CD4-positive, alpha-beta T cell treated with Interferon alpha-2 for 1 hour (primary cell): ENCODE measurements at places on chromosomes 3 and 15.

DNA sequence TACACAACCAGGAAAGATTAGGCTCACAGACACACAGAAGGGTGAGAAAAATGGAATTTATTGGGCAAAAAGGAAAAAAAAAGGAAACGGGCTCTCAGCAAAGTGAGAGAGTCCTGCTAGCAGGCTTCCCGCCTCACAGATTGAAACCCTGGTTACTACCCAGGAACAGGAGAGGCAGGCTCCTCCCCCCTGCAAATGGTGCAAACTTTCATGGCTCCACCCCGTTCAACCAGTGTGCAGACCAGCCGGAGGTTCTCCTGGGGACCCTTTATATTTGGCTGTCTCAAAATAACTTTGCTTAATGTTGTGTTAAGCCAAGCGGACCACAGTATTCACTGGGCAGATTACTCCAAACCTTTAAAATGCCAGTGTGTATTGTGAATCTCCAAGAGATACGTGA lies 40.3 kb downstream of the IL1RAP start:
- no peak for DNase-seq

DNA sequence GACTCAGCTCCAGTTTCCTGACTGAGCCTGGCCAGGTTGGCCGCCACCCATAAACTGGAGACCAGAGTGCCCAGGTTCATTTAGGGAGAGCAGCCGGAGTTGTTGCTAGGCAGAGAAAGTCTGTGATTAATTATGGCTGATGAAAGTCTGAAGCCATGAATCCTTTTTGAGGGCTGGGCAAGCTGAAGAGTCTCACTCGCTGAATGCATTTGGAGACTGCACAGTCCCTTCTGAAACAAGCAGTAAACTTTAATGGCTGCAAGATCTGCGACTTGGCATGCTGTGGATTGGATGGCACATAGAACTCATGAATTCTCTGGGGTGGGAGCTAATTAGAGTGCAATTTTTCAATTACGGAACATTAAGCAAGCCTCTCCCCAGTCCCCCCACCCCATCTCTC lies 282.1 kb downstream of the RPLP1 start:
- no peak for DNase-seq

- peak; percentile 87 for DNase-seq
These were observed 63.7 kb downstream of the SLC30A4 start for GRCh38 chr15:45458746-45459403.

DNA sequence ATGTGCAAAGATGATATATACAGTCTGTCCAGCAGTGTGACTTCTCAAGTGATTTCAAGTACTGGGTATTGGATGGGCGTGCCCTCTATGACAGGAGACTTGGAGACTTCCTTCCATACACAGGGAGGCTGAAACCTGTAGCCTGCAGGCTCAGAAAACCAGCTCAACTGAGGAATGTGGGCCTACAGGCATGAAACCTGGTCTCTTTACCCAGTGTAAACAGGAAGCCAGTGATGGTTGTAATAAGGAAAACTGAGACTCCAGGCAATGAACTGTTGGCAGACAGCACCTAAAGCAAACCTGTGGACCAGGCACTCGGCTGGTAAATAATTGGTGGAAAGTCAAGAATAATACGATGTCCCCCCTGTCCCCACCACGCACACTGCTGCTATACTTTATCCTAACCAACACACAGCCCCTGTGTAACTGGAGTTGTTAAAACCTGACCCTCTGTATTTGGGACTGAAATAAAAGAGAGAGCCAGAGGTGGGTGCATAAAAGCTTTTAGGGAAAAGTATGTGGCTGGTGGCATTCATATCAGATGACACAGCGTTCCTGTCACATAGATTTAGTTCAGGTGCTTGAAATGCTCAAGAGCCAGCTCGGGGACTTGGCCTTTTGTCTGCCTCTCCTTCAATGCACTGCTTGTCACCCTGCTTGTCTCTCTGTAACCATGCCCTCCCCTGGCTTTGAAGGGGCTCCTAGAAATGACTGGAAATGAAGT lies 144.7 kb downstream of the TPRG1 start:
- DNase-seq = no peak

DNA sequence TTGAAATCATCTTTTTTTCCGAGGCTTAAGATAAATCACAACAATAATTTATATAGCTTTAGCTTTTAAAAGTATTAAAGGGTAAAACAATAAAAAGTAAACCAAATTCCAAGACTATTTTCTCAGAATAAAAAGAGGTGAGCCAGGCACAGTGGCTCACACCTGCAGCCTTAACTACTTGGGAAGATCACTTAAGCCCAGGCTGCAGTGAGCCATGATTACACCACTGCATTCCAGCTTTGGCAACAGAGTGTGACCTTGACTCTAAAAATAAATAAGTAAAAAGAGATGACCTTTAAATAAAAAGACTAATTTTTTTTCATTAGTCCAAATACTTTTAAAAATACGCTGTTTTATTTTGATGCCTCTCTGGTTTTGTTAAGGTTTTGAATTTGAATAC lies 54.4 kb downstream of the C3orf80 start:
- no peak for DNase-seq

- no peak for DNase-seq
These were observed 108.7 kb downstream of the P2RY1 start for GRCh38 chr3:152943645-152944044.

DNA sequence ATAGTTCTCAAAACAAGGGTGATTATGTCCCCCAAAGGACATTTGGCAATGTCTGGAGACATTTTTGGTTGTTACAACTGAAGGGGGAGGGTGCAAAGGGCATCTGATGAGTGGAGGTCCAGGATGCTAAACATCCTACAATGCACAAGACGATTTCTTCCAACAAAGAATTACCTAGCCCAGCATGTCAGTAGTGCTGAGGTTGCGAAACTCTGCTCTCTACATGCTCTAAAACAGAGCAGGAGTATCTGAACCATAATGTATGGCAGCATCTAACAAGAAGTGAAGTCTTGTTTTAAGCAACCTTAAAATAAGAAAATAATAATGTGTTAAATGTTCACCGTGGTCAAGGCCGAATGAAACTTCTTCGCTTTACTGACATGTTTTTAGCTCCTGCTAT lies 7.0 kb downstream of the GYG1 start:
- no peak for DNase-seq

GRCh38 chr3:173009410-173009809 lies 131.6 kb downstream of the SPATA16 start:
- DNase-seq = no peak

- DNase-seq = no peak
These were observed 33.6 kb downstream of the HPS3 start for GRCh38 chr3:149163066-149163465.

DNA sequence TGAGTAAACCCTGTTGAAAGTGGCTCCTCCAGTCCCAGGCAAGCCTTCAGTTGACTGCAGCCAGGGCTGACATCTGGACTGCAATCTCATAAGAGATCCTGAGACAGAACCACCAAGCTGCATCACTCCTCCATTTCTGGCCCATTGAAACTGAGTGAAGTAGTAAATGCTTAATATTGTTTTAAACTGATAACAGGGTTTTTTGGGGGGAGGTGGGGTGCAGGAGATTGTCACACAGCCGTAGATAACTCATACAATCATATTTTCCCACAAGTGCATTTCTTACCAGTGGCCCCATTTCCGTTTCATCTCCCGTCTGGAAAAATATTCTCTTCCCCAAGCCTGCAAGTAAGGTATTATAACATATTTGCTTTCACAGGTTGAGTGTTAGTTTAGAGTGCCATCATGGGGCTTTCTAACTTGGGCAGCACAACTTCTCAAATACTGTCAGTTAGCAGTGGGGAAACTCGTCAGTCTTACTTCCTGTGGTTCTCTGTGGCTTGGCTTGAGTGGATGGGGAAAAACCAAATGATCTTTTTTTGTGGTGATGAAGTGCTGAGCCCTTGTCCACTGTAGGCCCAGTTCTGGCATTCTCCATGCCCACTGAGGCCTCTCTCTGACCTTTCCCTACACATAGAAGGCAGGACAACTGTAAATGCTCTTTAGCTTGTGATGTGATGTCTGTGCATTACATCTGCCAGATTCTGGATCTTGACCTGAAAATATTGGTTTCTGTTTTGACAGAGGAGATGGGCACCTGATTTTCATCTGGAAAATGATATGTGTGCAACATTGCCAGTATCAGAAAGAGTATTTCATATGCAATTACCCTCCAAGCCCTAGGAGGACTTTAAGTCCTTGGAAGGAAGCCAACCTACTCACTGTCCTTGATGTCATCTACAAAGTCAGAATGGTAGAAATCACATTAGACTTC lies 90.1 kb upstream of the BHLHE40 start:
- peak; percentile 26 for DNase-seq

DNA sequence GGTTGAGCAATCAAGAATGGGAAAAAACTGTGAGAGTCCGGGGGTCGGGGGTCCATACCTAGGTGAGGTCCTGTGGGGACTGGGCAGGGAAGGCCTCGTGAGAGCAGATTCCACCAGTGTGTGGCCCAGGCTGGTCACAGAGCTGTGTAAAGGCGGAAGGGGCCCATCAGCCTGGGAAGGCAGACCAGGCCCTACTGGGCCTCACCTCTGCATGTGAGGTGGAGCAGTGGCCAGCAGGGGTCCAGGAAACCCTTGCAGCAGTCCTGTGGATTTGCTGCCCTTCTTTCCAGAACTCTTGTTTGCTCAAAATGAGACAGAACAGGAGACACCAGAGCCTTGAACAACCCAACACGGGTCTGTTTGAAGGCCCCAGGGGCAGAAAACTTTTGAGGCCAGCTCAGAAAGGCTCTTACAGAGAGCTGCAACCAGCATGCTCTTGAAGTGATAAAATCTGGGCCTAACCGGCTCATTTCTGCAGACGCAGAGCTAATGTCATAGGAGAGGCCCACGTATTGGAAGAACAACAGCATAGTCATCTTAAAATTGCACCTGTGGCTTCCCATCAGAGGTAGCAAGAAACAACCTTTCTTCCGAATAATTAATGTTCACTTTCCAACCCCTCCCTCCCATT lies 30.3 kb upstream of the HHATL start:
- DNase-seq = no peak

DNA sequence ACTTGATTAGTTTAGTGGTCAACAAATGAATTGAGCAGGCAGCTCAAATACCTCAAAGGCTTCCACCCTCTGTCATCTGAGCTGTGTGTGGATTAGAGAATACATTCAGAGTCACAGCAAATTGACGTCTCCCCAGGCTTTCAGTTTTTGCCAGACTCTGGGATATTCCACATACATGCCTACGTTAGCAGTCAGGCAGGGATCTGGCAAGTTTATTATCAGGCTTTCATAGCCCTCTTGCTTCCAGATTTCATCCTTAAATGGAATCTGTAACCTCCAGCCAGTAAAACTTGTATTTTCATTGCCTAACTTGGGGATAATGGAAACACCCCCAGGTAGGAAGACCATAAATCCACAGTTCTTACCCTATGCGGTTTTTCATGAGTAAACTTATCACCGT lies 115.9 kb downstream of the RASA2 start:
- DNase-seq = no peak

GRCh38 chr3:161848376-161848775 lies 351.8 kb downstream of the OTOL1 start:
- DNase-seq = no peak

GRCh38 chr3:194387276-194387675 lies 11.8 kb downstream of the GP5 start:
- no peak for DNase-seq

DNA sequence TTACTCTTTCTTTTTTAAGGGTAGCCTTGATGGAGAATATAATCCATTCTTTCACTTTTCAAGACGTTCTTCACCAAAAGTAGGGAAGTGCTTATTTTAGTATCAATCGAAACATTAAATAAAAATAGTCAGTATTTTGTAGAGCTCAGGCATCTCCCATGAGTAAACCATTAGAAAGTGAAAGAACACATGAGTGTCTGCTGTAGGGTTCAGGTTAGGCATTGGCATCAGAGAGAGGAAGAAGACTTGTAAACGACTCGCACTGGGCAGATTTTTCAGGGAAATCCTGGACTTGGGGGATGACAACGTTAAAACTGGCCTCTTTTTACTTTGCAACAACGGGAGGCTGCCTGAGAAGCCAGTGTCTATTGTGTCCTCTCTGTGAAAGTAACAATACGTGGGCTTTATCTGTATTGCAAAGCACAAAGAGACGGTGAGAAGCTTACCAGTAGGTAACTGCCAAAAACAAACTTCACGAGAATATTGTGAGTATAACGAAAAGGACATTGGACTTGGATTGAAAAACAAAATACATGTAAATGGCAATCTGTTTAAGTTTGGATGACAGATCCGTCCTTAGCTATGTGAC lies 451.7 kb downstream of the PYDC2 start:
- no peak for DNase-seq

GRCh38 chr3:157471064-157471463 lies 32.2 kb downstream of the VEPH1 start:
- no peak for DNase-seq

GRCh38 chr15:85045615-85046014 lies 64.0 kb downstream of the PDE8A start:
- DNase-seq = no peak

DNA sequence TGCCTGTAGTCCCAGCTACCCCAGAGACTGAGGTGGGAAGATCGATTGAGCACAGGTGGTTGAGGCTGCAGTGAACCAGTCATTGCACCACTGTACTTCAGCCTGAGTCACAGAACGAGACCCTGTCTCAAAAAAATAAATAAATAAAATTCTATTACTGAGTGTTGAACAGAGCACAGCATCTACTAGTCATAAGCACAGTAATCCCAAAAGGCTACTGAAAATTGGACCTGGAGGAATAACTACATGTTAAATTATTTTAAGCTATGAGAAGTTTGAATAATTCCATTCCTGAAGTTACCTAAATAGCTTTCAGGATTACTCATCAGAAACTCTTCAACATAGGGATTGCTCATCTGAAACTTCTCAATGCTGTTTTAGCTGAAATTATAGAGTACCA lies 43.4 kb downstream of the ARMC8 start:
- no peak for DNase-seq

DNA sequence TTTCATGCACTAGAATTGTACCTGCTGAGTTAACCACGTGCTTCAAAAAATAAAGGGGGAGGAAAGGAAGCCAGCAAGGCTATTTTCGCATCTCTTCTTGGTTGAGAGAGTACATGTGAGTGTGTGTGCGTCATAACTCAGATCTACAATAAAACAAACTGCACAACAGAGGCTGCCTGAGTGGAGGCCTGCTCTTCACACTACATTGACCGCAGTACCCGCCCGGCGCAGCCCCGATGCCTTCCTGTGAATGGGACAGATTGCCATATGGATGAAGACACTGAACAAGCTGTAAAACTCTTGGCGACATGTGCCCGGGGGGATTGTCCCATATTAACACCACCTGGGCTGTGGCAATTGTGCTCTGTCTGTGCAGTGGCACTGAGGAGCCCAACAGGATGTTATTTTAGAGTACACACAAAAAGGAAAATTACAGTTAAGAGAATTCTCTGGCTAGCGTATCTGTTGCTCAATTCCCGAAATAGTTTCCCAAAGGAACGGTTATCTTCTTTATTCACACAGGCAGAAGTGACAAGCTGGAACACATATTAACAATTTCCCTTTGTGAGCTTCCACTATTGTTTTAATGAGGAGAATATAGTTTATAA lies 551.5 kb downstream of the FOXP1 start:
- no peak for DNase-seq

- DNase-seq = no peak
These were observed 7.4 kb upstream of the CCDC33 start for GRCh38 chr15:74228723-74229081.
